ENCODE measurements at places on chromosomes 7 and 10.

GRCh38 chr7:43292384-43292783 lies 179.9 kb downstream of the HECW1 start:
- no peak for DNase-seq

GRCh38 chr7:120775755-120776154 lies 82.2 kb downstream of the TSPAN12 start:
- DNase-seq, result no peak

DNA sequence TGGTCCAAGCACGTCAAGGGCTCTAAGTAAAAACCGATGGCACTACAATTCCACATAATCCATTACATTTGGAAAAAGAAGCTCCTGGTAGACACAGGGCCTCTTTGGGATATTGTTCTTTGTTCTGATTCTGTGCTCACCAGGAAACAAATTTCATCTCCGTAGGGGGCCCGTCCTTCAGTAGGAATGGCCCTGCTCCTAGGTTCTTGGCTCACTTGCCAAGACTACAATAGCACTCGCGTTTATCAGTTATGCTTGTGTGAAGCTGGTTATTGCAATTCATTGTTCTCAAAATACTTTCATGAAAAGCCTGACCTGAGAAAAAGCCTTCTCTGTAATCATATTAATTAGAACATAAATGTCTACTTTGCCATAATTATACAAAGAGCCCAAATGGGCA lies 10.3 kb upstream of the ZC3HAV1L start:
- DNase-seq, result no peak

DNA sequence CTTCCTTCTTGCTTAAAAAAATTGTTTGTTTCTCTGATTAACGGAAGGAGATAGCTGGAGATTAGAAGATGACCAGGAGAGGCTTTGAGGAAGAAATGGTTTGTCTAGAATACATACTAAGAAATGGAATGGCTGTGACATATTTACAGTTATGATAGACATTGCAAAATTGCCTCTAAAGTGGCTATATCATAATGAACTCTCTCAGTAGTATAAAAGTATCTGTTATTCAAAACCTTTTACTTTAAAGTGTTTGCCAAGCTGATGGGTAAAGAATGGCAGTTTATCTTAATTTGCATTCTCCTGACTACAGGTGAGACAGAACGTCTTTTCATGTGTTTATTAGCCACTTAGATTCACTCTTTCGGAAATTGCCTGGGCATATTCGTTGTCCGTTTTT lies 28.7 kb downstream of the LRGUK start:
- DNase-seq, result no peak

DNA sequence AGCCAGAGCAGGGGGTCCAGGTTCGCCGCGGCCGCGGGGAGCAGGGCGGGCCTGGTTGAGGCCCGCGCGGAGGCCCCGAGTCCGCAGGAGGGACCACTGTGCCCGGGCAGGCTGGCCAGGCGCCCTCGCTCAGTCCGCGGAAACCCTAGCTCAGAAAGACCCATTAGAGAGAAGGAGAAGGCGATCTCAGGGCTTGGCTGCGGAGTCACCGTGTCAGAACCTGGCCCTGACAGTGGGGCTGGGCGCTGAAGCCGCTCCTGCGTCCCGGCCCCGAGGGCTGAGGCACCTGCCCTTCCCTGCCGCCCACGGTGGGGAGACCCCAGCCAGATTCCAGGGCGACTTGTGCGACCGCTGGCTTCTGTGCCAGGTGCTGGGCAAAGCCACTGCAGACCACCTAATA lies 14.2 kb upstream of the EGFR start:
- no peak for DNase-seq

- no peak for DNase-seq
Observed at GRCh38 chr10:94315975-94316464, 46.7 kb downstream of the NOC3L start.

- DNase-seq, result peak; percentile 71
Observed at GRCh38 chr10:79608505-79609375, 2.0 kb upstream of the SFTPA1 start.

DNA sequence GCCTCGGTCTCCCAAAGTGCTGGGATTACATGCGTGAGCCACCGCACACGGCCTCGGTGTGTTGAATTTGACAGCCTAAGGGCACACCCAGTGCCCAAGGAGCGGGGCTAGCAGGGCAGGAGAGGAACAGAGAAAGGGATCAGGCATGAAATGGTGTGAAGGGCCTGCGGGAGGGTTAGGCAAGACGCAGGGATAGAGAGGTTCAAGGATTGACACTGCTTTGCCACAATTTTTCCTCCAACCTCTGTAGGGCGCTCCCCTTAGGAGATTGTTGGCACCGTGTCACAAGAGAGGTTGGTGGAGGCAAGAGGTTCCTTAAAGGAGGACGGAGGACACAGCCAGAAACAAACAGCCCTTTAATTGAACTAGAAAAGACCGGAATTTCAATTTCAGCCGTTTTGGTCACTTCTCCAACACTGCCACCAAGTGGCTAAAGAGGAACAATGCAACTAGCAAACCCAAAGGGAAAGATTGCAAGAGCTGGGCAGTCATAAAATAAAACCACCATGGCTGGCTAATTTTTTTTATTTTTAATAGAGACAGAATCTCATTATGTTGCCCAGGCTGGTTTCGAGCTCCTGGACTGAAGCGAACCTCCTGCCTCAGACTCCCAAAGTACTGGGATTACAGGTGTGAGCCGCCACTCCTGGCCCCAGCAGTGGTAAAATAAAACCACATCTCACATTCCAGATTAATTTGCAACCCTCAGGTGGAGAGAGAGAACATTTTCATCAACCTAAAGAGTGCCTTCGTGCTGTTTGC lies 6.9 kb upstream of the CREB3L2 start:
- peak; percentile 35 for DNase-seq
